Cardiac ventricle fibroblast (primary cell): ENCODE measurements at places on chromosomes 4 and X. TPM values are rescaled to one million over a fixed set of nuclear protein-coding genes. Genes with fewer than 3 reads are reported as not detected.

The CSAG1 gene
- total RNA-seq = not detected in 2 replicates

The NR3C2 gene
- 0.15 and 0.19 TPM in 2 replicates for total RNA-seq

The BGN gene
- total RNA-seq = 318 and 356 TPM in 2 replicates

The SYP gene
- total RNA-seq = 0.19 and 0.78 TPM in 2 replicates

The DGAT2L6 gene
- total RNA-seq = not detected in 2 replicates

The SLC4A4 gene
- total RNA-seq = 0.54 and 0.56 TPM in 2 replicates

The GRIA3 gene
- total RNA-seq = 0.20 and 0.69 TPM in 2 replicates

The MAP9 gene
- total RNA-seq = 13.0 and 19.3 TPM in 2 replicates

The MAGEA11 gene
- total RNA-seq = not detected in 2 replicates

The AFP gene
- 0.29 and 0.75 TPM in 2 replicates for total RNA-seq

The ARHGAP6 gene
- 53.2 and 58.0 TPM in 2 replicates for total RNA-seq

The RNF175 gene
- total RNA-seq = not detected in 2 replicates

The TLR1 gene
- 3.6 and 3.9 TPM in 2 replicates for total RNA-seq

The ZC4H2 gene
- 6.6 and 12.0 TPM in 2 replicates for total RNA-seq

The FGF13 gene
- not detected in 2 replicates for total RNA-seq

The TMSB15B gene
- 1.1 and 1.2 TPM in 2 replicates for total RNA-seq

The XPNPEP2 gene
- 81.5 and 86.4 TPM in 2 replicates for total RNA-seq

The NAA10 gene
- total RNA-seq = 46.2 and 49.9 TPM in 2 replicates

The PNCK gene
- 0.20 and 0.25 TPM in 2 replicates for total RNA-seq

The CTSO gene
- 27.5 and 28.2 TPM in 2 replicates for total RNA-seq

The NAP1L3 gene
- 3.7 and 4.7 TPM in 2 replicates for total RNA-seq

The TMEM154 gene
- 1.6 TPM in 2 replicates for total RNA-seq
